ENCODE measurements at places on chromosomes 13 and 19. TPM values are rescaled to one million over a fixed set of nuclear protein-coding genes. Genes with fewer than 3 reads are reported as not detected.
A peak's percentile ranks its signal among the peaks of the same experiment; 100 is the strongest.

The CGB3 gene
- total RNA-seq, result not detected

GRCh38 chr19:10815969-10816644 is 19.9 kb downstream of the TMED1 start:
- no peaks in the 10 kb centered on the region for H3K27me3 ChIP-seq
- H3K4me3 ChIP-seq, result no peak overlapping the region
- DNase-seq, result no peak
- H3K27ac ChIP-seq, result 0 out of 2 replicates have a peak overlapping the region, but pooled peaks have one; percentile 53
- H3K36me3 ChIP-seq, result peaks cover 23% of the 10 kb centered on the region

GRCh38 chr19:57410877-57411671 is at the start of gene ZNF17:
Gene ZNF17 (plus strand): TSS chr19:57411161. CDS start chr19:57413616, 2,455 bp downstream.
- H3K4me1 ChIP-seq, result peaks cover 10% of the 10 kb centered on the region
- H3K36me3 ChIP-seq, result no peaks in the 10 kb centered on the region
- H3K4me3 ChIP-seq, result peak within 1 kb of the TSS; percentile 92
- H3K27ac ChIP-seq, result peak within 1 kb of the TSS; percentile 35

DNA sequence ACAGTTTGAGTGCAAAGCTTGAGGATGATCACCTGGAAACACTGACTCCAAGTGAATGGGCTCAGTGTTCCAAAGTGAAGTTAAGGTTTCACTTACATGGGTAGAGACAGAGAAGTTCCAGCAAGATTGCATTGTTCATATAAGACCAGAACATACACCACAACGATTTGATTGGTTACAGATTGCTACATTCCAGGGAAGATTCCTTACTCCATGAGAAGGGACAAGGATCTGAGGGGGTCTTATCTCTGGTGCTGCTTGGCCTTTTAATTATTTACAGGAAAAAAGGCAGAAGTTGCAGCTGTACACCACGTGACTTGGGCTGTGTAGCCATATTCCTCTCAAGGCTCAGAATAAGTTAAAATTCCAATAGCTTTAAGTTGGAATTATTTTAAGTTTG is 12.3 kb downstream of the WDFY2 start:
- H3K4me1 ChIP-seq, result peaks cover 69% of the 10 kb centered on the region
- no peaks in the 10 kb centered on the region for H3K27me3 ChIP-seq
- peak overlapping the region; percentile 40 for H3K27ac ChIP-seq
- no peak for DNase-seq
- H3K4me3 ChIP-seq, result no peak overlapping the region
- no peaks in the 10 kb centered on the region for H3K36me3 ChIP-seq

- no peak for DNase-seq
- H3K27ac ChIP-seq, result peak overlapping the region; percentile 75
- no peaks in the 10 kb centered on the region for H3K27me3 ChIP-seq
- H3K36me3 ChIP-seq, result peaks cover 44% of the 10 kb centered on the region
Observed at GRCh38 chr13:95926231-95926630, 127.0 kb downstream of the UGGT2 start.

DNA sequence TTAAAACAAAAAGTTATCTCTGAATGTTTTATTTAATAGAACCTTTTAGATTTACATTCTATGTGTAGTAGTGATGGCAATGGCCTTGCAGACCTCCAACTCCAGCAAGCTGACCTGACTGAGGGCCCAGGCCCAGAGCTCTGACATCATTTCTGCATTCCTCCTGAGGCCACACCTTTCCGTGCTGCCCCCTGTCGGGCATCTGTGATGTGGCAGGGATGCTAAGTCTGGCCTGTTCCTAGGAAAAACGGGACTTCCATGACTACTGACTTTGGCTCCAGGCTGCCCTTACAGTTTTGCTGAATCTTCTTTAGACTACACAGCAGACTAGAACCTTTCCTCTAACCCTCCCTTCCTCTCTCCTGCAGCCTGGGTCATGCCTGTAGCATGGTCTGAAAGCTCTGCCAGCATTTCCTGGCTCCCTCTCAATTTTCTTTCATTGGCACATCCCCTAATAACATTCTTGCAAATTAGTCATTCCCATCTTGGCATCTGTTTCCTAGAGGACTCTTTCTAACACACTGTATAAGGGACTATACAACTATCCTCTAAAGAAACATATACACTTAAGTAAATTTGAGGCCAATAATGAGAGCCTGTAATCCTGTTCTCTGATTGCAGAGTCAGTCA is 249.1 kb downstream of the GPC5 start:
- peak; percentile 84 for DNase-seq
- no peak overlapping the region for H3K4me3 ChIP-seq
- no peaks in the 10 kb centered on the region for H3K36me3 ChIP-seq
- no peaks in the 10 kb centered on the region for H3K27me3 ChIP-seq
- H3K27ac ChIP-seq, result no peak overlapping the region

DNA sequence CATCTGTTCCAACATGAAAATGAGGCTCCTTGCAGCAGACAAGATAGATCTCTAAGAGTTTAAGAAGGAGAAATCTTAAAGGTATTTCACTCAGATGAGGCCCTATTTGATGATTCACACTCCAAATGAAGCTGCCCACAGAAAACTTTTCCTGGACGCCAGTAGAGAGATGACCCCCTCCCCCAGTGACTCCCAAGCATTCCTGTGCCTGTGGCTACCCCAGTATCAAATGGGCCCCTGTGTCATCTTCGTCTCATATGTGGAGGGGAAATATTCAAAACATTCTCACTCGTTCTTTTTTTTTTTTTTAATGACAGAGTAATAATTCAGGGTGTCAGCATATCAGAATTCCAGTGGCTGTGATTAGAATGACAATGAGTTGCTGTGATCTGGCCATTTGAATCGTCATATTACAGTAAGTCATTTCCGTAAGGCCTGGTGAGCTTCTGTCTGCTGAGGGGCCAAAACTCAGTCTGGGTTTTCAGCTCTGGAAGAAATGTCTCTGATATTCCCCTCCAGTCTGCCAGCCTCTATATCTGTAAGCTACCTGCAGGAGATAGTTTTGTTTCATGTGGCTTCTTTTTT is 194.7 kb downstream of the URI1 start:
- no peaks in the 10 kb centered on the region for H3K36me3 ChIP-seq
- H3K27me3 ChIP-seq, result no peaks in the 10 kb centered on the region
- DNase-seq, result no peak
- H3K4me1 ChIP-seq, result peaks cover 7% of the 10 kb centered on the region
- H3K27ac ChIP-seq, result no peak overlapping the region

DNA sequence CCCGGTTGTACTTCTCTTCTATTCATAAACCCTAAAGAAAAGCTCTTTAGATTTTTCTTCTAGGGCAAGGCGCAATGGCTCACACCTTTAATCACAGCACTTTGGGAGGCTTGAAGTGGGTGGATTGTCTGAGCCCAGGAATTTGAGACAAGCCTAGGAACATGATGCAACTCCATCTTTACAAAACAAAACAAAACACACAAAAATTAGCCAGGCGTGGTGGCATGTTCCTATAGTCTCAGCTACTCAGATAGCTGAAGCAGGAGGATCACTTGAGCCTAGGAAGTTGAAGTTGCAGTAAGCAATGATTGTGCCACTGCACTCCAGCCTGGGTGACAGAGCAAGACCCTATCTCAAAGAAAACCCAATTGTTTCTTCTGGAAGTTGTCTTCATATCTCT is 240.3 kb downstream of the SHISA2 start:
- no peak overlapping the region for H3K4me3 ChIP-seq
- H3K4me1 ChIP-seq, result no peaks in the 10 kb centered on the region

DNA sequence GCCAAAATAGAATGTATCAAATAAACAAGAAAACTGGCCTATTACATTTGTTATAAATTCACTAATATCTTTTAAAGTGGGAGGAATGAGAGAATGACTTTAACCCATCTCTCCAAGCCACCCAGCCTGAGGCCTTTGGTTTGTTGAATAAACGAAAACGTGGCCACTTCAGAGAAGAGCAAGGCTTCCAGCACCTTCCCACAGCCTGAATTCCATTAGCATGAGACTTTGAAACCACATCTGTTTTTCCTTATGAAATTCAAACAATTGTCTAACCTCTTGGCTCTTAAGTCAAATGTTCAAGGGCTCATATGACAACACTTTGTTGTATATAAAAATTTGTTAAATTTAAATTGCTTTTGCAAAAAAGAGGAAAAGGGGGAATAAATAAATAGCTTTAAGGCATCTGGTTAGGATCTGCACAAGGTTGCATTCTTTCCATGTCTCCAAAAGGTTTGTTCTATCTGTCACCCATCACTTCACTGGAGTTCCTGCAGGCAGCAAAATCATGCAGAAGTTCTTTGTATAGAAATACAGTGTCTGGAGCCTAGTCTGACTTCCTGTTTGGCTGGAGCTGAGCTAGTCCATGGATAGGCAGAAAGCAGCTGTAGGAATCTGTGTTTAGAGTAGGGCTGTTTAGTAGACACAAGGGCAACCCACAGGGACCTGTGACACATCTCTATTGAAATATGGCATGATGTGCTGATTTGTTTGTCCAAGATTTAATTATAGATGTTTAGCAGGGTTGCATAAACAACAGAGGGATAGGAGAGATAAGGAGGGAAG is 502.3 kb downstream of the KCTD12 start:
- no peaks in the 10 kb centered on the region for H3K27me3 ChIP-seq
- DNase-seq, result no peak
- H3K4me3 ChIP-seq, result no peak overlapping the region
- H3K27ac ChIP-seq, result no peak overlapping the region
- no peaks in the 10 kb centered on the region for H3K36me3 ChIP-seq
- peaks cover 17% of the 10 kb centered on the region for H3K4me1 ChIP-seq

DNA sequence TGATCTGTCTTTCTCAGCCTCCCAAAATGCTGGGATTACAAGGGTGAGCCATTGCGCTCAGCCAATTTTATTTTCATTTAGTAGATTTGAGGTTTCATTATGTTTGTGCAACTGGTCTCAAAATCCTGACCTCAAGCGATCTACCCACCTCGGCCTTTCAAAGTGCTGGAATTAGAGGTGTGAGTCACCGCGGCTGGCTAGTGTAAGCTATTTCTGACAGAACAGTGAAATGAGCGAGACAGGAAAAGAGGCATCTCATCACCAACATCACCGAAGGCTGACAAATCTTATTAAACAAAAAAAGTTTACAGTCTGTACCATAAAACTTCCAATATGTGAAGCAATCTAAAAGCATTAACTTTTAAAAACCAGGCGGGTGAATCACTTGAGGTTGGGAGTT is 12.2 kb upstream of the ZNF888 start:
- H3K27ac ChIP-seq, result no peak overlapping the region
- H3K36me3 ChIP-seq, result peaks cover 18% of the 10 kb centered on the region
- no peaks in the 10 kb centered on the region for H3K27me3 ChIP-seq
- peaks cover 13% of the 10 kb centered on the region for H3K4me1 ChIP-seq
- H3K4me3 ChIP-seq, result no peak overlapping the region

DNA sequence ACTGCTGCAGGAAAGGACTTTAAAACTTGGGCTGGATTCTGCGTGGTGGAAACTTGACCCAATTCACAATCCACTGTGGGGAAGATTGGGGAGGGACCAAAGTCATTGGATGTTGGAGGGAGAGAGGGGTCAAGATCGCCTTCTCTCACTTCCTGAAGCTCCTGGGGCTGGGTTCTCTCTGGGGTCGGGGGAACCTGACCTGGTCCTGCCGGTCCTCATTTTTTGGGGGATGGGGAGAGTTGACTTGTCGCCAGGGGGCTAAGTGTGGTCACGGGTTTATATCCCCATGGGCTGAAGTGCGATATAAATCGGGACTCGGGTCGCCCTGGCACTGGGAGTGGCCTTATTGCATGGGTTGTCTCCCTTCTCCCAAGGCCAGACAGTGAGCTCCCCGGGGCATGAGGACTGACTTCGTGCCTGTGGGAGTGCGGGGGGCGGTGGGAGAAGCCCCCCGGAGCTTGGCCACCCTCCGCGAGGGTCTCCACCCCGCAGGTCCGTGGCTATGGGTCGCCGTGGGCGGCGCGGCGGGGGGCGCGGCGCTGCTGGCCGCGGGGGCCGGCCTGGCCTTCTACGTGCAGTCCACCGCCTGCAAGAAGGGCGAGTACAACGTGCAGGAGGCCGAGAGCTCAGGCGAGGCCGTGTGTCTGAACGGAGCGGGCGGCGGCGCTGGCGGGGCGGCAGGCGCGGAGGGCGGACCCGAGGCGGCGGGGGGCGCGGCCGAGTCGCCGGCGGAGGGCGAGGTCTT is 6.3 kb downstream of the ICAM5 start:
- H3K36me3 ChIP-seq, result no peaks in the 10 kb centered on the region
- H3K4me1 ChIP-seq, result peaks cover 21% of the 10 kb centered on the region
- peak; percentile 61 for DNase-seq
- peaks cover 87% of the 10 kb centered on the region for H3K27me3 ChIP-seq

- peaks cover 47% of the 10 kb centered on the region for H3K4me1 ChIP-seq
- no peaks in the 10 kb centered on the region for H3K36me3 ChIP-seq
- H3K4me3 ChIP-seq, result no peak overlapping the region
- H3K27me3 ChIP-seq, result no peaks in the 10 kb centered on the region
- H3K27ac ChIP-seq, result no peak overlapping the region
Observed at GRCh38 chr13:48155848-48156247, 60.9 kb upstream of the MED4 start.

GRCh38 chr19:58380037-58380661 is 681 bp downstream of the ZNF837 start:
- H3K36me3 ChIP-seq, result no peaks in the 10 kb centered on the region
- H3K4me1 ChIP-seq, result peaks cover 8% of the 10 kb centered on the region
- peak overlapping the region; percentile 85 for H3K4me3 ChIP-seq
- no peak for DNase-seq

DNA sequence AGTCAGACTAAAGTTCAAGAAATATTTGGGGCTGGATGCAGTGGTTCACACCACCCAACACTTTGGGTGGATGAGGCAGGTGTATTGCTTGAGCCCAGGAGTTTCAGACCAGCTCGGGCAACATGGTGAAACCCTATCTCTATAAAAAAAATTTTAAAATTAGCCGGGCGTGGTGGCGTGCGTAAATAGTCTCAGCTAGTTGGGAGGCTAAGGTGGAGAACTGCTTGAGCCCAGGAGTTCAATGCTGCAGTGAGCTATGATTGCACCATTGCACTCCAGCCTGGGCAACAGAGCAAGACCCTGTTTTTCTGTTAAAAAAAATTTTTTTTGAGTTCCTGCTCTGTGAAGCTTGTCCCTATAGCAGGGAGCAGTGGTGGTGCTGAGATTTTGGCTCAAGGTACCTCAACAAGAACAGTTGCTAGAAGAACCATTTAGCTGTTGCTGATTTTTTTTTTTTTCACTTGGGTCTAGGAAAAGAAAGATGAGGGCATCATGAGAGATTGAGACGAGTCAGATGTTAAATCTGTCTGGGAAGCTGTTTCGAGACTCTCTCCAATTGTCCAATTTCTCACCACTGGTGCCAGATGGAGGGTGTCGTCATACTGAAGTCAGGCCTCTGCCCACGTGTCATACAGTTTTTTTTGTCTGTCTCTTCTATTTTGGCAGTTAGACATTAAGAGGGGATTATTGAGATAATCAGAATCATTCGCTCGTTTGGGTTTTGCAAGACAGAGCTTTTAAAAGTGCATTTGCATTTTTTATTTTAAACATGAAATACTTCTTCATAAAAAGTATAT is 3.7 kb downstream of the SLC25A42 start:
- H3K27ac ChIP-seq, result no peak overlapping the region
- DNase-seq, result no peak
- no peak overlapping the region for H3K4me3 ChIP-seq
- H3K36me3 ChIP-seq, result no peaks in the 10 kb centered on the region
- H3K4me1 ChIP-seq, result peaks cover 18% of the 10 kb centered on the region

DNA sequence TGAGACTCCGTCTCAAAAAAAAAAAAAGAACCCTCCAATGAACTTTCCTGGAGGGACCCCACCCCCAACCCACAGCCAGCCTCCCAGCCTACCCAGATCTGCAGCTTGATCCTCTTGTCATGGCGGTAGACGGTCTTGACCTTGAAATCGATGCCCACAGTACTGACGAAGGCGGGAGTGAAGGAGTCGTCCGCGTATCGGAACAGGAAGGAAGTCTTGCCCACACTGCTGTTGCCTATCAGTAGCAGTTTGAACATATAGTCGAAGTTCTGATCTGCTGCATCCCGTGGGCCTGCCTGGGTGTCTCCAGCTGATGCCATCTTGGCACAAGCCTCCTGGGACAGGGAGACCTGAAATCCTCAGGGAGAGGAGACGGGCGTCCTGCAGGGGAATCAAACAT is 2.4 kb downstream of the RAB3D start:
- no peaks in the 10 kb centered on the region for H3K27me3 ChIP-seq
- no peak overlapping the region for H3K27ac ChIP-seq
- peaks cover 7% of the 10 kb centered on the region for H3K4me1 ChIP-seq
- no peak for DNase-seq
- peaks cover 21% of the 10 kb centered on the region for H3K36me3 ChIP-seq

All from WTC11 (cell line).